ENCODE measurements at places on chromosomes 5 and 9.

DNA sequence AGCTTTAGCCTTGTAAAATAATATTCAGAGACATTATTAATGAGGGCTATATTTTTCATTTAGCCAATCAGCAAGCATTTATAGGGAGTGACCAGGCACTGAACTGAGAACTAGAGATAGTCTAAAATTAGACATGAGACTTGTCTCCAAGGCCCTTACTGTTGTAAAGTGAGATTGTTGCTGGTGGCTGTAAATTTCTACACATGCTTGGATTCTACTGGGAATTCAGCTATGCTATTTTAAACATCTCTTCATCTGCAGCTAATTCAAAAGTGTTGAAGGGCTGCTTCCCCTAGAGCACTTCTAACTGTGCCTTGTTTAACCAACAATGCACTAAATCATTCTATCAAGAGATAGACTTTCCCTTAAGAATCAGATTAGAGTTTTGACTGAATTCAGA is 67.4 kb downstream of the CHSY3 start:
- DNase-seq: peak; percentile 69

DNA sequence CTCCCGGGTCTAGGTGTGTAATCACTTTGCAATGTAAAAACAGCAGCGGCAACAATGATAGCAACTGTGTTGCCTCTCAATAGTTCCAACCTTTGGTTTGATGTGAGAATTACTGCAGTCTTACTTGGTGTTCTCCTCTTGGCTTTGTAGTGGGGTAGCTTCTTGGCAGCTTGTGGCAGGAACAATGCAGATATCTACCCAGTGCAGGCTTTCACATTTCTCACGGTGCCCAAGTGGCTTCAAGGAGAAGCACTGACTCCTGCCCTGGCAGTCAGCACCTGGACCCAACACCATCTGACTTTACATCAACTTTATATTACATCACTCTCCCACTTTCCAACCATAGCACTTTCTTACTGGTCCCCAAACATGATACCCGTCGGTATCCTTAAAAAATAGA is 28.4 kb upstream of the TIFAB start:
- no peak for DNase-seq

- no peak for DNase-seq
These were observed 52.9 kb downstream of the GDNF start for GRCh38 chr5:37786862-37787519.

GRCh38 chr9:108056084-108056804 is 566.7 kb upstream of the KLF4 start:
- DNase-seq: no peak

- DNase-seq: peak; percentile 83
These were observed 37.3 kb upstream of the ADRA1B start for GRCh38 chr5:159878988-159879471.

GRCh38 chr5:173065155-173065554 is 9.0 kb downstream of the CREBRF start:
- DNase-seq: no peak

DNA sequence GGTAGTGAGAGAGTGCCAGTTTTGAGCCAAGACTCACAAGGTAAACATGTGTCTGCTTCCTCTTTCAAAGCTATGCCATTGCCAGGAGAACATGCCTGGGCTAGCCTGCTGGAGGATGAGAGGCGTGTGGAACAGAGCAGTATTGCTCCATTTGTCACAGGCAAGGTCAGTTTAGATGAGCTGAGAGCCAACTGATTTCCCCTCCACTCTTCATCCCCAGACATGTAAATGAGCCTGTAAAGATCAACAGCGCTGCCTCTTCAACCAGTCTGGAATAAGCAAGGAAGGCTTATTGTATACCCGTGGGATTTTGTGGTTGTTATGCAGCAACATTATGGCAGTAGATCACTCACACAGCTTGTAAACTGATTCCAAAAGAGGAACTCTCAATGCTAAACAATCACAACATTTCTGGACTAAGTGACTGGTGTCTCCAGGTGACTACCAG is 8.2 kb upstream of the GDNF start:
- no peak for DNase-seq

DNA sequence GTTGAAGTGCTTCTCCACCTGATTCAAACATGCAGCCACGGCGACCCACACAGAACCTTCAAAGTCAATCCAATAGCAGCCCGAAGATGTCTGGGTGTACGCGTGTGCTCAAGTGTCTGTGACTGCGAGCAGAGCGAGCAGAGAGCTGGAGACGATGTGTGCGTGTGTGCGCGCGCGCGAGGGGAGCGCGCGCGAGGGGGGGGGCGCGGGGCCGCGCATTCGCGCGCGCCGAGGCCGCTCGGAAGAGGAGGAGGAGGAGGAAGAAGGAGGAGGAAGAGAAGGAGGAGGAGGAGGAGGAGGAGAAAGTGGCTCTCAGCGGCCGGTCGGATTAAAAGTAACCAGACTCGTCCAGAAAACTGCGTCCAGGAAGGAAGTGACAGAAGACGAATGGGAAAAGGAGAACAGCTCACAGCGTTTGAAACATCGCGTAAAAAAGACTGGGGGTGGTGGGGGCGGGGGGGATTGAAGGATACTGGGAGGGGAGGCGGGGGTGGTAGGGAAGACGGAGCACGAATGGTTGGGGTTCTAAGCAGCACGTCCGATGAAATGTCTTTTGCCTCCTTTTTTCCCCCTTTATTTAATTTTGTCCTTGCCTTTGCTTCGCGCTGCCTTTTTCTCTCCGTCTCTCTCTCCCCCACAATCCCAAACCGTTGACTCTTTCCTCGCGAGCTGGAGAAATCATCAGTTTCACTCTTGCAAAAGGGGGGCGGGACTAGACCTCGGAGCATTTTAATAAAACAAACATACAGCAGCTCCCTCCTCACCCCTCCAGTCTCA is at the start of gene MEF2C:
Gene MEF2C, minus strand, starts transcription at position 126 of the 777 bp plus-strand sequence. CDS start 59,396 bp downstream, outside the sequence.
- peak; percentile 79 for DNase-seq

- DNase-seq: no peak
These were observed at the start of gene F2RL1 for GRCh38 chr5:76818844-76819831. Gene F2RL1, plus strand, starts transcription at chr5:76819030. Its CDS starts 153 bp downstream, at chr5:76819183.

GRCh38 chr9:35306283-35306682 is 144.5 kb downstream of the UNC13B start:
- DNase-seq: no peak

GRCh38 chr5:8050616-8051175 is 181.7 kb downstream of the MTRR start:
- DNase-seq: no peak

DNA sequence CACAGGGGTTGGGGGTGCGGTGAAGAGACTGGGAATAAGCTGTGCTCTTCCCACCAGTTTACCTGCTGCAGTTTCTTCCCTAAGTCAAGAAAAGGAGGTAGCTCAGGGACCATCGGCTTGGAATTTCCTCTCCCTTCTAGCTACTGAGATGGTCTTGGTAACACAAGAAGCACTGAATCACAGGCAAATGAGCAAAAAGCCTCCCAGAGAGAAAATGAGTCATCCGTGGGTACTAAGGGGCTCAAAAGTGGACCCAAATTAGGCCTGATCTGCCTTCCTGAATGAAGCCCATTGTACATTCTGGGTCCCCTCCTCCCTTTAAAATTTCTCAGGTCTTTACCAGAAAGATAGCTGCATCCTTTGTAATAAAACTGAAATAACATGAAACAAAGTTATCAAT is 49.9 kb downstream of the PTPN3 start:
- DNase-seq: peak; percentile 20

GRCh38 chr9:133779516-133780403 is 41.6 kb upstream of the SARDH start:
- DNase-seq: no peak

GRCh38 chr9:108845507-108845906 is 10.3 kb downstream of the ACTL7B start:
- no peak for DNase-seq

DNA sequence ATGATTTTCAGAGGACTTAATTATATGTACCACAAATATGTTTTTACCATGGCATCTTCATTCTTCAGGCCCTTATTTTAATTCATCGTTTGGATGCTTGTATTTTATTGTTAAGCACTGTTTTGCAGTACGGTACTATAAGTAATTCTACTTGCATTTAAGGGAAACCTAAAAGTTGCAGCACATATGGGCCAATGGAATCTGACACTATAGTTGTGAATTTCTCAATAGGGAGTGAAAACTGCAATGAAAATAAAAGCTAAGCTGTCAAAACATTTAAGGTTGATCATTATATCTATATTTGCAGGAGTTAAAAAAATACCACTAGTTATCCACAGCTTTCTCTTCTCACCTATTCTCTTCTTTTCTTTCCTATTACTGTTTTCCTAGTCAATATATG is 1071.8 kb downstream of the MAT2B start:
- no peak for DNase-seq

- no peak for DNase-seq
These were observed 29.9 kb downstream of the HMCN2 start for GRCh38 chr9:130295431-130295830.

Data from fibroblast of skin of left quadriceps (primary cell).